Left lung (tissue), 14 donors: ENCODE measurements at places on chromosomes 13 and 19. TPM values are rescaled to one million over a fixed set of nuclear protein-coding genes. Genes with fewer than 3 reads are reported as not detected.

Gene C1QTNF9
- 0.26 TPM for polyA plus RNA-seq

Gene IFNL1
- polyA plus RNA-seq, result not detected

Gene FXYD7
- 1.3 TPM for polyA plus RNA-seq

Gene RYR1
- 5.8 TPM for polyA plus RNA-seq

Gene POU4F1
- polyA plus RNA-seq, result not detected

Gene FAM216B
- polyA plus RNA-seq, result 2.9 TPM

Gene DCAF15
- 29.8 TPM for polyA plus RNA-seq

Gene ANKLE1
- polyA plus RNA-seq, result 1.2 TPM

Gene TTC9B
- polyA plus RNA-seq, result 0.16 TPM

Gene ZNF616
- 23.7 TPM for polyA plus RNA-seq

Gene SLC25A41
- 1.2 TPM for polyA plus RNA-seq

Gene GJA3
- 0.31 TPM for polyA plus RNA-seq

Gene SOHLH2
- polyA plus RNA-seq, result 0.92 TPM

Gene PROSER1
- 43.2 TPM for polyA plus RNA-seq

Gene TMEM190
- polyA plus RNA-seq, result 6.9 TPM

Gene ONECUT3
- 0.07 TPM for polyA plus RNA-seq

Gene CEACAM1
- 5.6 TPM for polyA plus RNA-seq

Gene NDUFA13
- 214 TPM for polyA plus RNA-seq

Gene RABAC1
- 72.3 TPM for polyA plus RNA-seq

Gene KLHL1
- polyA plus RNA-seq, result 0.06 TPM

Gene SLC10A2
- polyA plus RNA-seq, result 10.4 TPM

Gene LIM2
- not detected for polyA plus RNA-seq

Gene PVR
- polyA plus RNA-seq, result 26.6 TPM

Gene SLC7A9
- 0.61 TPM for polyA plus RNA-seq

Gene SULT2A1
- polyA plus RNA-seq, result 0.38 TPM

Gene PLEKHG2
- 91.3 TPM for polyA plus RNA-seq

Gene PSG2
- not detected for polyA plus RNA-seq
